ENCODE measurements at places on chromosomes 6 and 20. TPM values are rescaled to one million over a fixed set of nuclear protein-coding genes. Genes with fewer than 3 reads are reported as not detected.
A peak's percentile ranks its signal among the peaks of the same experiment; 100 is the strongest.

Gene GMPR
- 1.0 TPM for total RNA-seq

- peak overlapping the region; percentile 71 for H3K27ac ChIP-seq
- peaks cover 90% of the 10 kb centered on the region for H3K4me1 ChIP-seq
- H3K27me3 ChIP-seq = peaks cover 3% of the 10 kb centered on the region
- peaks cover 26% of the 10 kb centered on the region for H3K36me3 ChIP-seq
- DNase-seq = no peak
These were observed 9.5 kb downstream of the NT5E start for GRCh38 chr6:85459224-85459901.

DNA sequence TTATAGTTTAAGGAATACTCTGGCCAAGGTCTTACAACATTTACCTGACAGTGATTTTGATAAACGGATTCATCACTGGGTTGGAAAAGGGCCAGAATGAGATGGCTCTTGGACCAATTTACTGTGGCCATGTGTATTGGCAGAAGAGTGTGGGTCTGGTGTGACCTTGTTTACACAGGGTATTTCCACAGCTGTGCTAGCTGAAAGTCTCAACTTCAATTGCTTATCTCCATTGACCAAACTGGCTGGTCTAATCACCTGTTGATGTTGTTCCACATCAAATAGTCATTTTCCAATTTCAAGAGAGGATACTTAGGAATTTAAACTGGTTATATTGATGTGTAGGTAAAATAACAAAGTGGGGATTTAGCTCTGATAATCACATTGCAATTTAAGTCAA is 501.6 kb upstream of the MAP3K7 start:
- H3K27me3 ChIP-seq = peaks cover 3% of the 10 kb centered on the region
- no peak overlapping the region for H3K4me3 ChIP-seq
- no peaks in the 10 kb centered on the region for H3K4me1 ChIP-seq
- H3K36me3 ChIP-seq = no peaks in the 10 kb centered on the region
- DNase-seq = no peak

Gene PTCRA
- total RNA-seq = not detected

DNA sequence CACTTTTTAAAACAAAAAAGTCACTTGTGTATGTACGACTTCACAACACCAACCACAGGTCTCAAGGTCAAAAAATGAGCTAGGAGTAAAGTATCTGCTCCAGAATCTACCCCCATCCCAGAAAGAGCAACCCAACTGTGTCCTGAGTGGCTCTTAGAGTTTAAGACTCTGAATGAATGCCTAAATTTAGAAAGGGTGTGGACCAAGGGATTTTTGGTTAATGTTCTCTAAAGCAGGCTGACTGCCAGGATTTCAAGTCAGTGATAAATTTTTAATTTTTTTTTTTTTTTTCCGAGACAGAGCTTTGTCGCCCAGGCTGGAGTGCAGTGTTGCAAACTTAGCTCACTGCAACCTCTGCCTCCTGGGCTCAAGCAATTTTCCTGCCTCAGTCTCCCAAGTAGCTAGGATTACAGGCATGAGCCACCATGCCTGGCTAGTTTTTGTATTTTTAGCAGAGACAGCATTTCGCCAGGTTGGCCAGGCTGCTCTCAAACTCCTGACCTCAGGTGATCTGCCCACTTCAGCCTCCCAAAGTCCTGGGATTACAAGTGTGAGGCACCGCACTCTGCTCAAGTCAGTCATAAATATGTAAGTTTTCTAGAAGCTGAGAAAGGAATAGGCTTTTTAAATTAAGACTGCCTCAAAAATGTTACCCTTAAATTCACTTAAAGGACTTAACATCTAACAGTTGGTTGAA is 20.2 kb downstream of the STAU1 start:
- H3K36me3 ChIP-seq = peaks cover 45% of the 10 kb centered on the region
- peak overlapping the region; percentile 67 for H3K27ac ChIP-seq
- H3K27me3 ChIP-seq = no peaks in the 10 kb centered on the region
- peaks cover 48% of the 10 kb centered on the region for H3K4me1 ChIP-seq

DNA sequence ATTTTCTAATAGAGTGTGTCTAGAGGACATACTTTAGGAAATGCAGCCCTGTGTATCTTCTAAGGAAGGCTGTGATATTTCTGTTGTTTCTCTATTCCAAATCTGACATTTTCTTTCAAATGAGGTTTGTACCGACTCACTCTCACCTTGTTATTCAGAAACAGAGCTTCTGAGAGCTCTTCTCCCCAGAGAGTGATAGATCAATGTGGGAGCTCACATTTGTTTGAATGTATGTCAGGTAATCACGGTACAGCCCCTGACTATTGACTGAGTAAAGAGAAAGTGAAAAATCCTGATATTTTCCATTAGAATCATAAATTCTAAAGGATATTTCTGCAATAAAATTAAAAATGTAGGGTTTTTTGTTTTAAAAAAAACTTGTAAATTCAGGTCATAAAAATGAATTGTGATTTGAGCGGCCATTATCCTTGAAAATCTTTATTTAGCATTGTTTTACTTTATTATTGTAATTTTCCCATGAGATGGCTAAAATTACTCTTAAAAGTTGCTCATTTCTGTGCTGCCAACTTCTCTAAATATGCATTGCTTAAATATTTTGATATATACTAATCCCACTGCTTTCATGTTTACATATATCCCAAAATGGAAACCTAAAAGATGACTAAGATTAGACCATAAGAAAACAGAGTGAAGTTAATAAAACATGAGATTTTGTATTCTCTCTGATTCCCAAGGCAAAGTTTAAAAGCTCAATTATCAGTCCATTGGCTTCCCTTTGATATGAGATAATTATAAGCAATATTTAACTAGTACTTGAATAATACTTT is 1226.8 kb upstream of the CITED2 start:
- H3K27me3 ChIP-seq = no peaks in the 10 kb centered on the region
- peaks cover 15% of the 10 kb centered on the region for H3K4me1 ChIP-seq
- DNase-seq = no peak
- no peak overlapping the region for H3K27ac ChIP-seq
- H3K4me3 ChIP-seq = no peak overlapping the region

Gene ESF1
- 26.9 TPM for total RNA-seq

DNA sequence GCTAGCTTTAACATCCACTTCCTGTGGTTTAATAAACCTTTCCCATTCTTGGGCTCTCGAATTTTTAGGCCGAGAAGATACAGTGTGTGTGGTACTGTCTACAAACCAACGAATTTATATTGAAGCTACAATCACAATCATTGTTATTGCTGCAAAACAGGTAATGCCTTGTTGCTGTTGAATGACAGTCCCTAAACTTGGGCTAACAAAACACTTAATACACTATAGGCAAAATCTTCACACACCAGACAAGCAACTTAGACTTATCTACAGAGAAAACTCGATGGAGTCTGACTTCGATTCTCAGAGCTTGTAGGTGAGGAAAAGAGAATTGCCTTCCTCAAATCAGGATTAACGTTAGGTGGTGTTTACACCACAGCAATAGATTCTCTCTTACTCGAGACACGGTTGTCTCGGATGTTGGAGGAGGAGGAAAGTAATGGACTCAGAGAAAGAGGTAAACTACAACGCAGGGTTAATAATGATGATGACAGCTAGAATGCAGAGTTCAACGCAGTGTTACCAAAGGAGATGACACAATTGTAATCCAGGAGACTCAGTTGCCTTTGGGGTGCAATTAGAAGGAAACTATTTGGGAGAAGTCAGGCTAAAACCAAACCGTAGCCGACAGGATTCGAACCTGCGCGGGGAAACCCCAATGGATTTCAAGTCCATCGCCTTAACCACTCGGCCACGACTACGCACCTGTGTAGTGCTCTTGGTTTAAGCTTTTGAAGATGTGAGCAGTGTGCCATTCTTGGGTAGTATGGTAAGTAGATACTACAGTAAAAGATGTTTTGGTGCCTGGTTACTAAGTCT is 32.5 kb upstream of the ZNF184 start:
- DNase-seq = peak; percentile 16
- H3K27me3 ChIP-seq = peaks cover 25% of the 10 kb centered on the region
- H3K27ac ChIP-seq = no peak overlapping the region
- no peak overlapping the region for H3K4me3 ChIP-seq

Gene C20orf204
- 4.3 TPM for total RNA-seq

DNA sequence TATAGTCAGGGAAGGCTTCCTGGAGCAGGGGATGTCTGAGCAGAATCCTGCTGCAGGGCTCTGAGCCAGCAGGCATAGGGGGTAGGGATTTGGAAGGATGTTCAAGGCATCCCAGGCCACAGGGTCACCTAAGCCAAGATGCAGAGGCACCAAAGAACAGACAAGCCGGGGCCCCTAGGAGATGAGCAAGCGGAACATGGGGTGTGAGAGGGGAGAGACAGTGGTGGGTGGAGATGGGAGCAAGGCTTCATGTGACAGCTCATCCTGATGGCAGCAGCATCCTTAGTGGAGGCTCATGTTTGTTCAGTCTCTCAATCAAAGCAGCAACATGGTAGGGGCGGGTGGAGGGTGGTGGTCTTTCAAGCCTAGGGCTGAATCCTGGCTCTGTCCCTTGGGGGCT is 29.8 kb upstream of the TCP11 start:
- no peak overlapping the region for H3K27ac ChIP-seq
- no peak for DNase-seq
- H3K36me3 ChIP-seq = no peaks in the 10 kb centered on the region
- peaks cover 11% of the 10 kb centered on the region for H3K27me3 ChIP-seq
- no peak overlapping the region for H3K4me3 ChIP-seq

DNA sequence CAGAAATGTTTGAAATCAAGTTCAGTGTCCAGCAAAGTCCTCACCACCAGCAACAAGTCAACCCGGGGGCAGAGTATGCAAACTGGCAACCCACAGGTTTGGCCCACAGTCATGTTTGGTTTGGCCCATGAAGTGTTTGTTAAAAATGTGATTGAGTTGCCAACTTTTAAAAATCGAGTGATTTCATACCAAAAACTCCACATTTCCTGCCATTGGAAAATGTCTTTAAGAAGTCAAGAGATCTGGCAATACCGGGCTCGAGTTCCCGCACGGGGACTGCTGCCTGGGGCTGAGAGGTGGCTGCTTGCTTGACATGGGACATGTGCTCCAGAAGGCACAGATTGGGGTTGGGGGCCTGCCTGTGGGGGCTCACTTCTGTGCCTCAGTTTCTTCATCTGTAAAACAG is 36.1 kb downstream of the PREX1 start:
- peaks cover 3% of the 10 kb centered on the region for H3K27me3 ChIP-seq
- no peak overlapping the region for H3K27ac ChIP-seq
- H3K4me1 ChIP-seq = peaks cover 46% of the 10 kb centered on the region
- no peak for DNase-seq
- peaks cover 7% of the 10 kb centered on the region for H3K36me3 ChIP-seq
- no peak overlapping the region for H3K4me3 ChIP-seq

DNA sequence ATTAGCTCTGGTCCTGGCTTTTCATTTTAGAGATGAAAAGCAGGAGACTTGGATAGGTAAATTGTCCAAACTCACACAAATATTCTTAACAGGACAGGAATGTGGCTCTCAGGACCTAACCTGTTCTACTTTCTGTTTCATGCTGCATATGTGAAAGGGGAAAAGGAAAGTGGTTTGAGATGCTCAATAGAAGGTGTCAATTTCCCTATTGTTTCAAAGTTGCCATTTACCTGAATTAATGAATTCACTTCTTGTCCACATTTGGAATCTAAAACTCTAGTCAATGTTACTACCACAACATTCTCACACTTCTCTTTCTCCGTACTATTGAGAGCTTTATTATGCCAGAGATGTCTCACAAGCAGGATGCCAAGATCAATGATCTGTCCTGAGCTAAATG is 4.8 kb upstream of the EFHC1 start:
- H3K4me1 ChIP-seq = peaks cover 22% of the 10 kb centered on the region
- no peak overlapping the region for H3K4me3 ChIP-seq
- no peak for DNase-seq
- H3K27me3 ChIP-seq = peaks cover 13% of the 10 kb centered on the region
- no peak overlapping the region for H3K27ac ChIP-seq

- no peak overlapping the region for H3K4me3 ChIP-seq
- H3K4me1 ChIP-seq = no peaks in the 10 kb centered on the region
- no peak overlapping the region for H3K27ac ChIP-seq
- no peaks in the 10 kb centered on the region for H3K36me3 ChIP-seq
These were observed 152.4 kb downstream of the COL9A1 start for GRCh38 chr6:70150521-70150920.

DNA sequence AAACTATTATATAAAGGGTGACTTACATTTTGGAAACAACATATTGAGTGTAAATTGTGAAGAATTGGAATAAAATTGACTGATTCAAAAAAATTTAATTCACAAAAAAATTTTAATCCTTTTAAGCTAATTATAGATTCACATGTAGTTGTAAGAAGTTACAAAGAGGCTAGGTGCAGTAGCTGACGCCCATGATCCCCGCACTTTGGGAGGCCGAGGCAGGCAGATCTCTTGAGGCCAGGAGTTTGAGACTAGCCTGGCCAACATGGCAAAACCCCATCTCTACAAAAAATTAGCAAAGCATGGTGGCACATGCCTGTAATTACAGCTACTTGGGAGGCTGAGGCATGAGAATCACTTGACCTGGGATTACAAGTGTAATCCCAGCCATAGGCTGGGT is 30.3 kb upstream of the KHDC1 start:
- no peak for DNase-seq
- H3K36me3 ChIP-seq = peaks cover 33% of the 10 kb centered on the region
- no peaks in the 10 kb centered on the region for H3K27me3 ChIP-seq
- H3K4me3 ChIP-seq = no peak overlapping the region

GRCh38 chr6:45986746-45987274 is 28.9 kb downstream of the CLIC5 start:
- no peak overlapping the region for H3K27ac ChIP-seq
- peaks cover 1% of the 10 kb centered on the region for H3K27me3 ChIP-seq
- H3K4me3 ChIP-seq = no peak overlapping the region
- H3K36me3 ChIP-seq = no peaks in the 10 kb centered on the region

DNA sequence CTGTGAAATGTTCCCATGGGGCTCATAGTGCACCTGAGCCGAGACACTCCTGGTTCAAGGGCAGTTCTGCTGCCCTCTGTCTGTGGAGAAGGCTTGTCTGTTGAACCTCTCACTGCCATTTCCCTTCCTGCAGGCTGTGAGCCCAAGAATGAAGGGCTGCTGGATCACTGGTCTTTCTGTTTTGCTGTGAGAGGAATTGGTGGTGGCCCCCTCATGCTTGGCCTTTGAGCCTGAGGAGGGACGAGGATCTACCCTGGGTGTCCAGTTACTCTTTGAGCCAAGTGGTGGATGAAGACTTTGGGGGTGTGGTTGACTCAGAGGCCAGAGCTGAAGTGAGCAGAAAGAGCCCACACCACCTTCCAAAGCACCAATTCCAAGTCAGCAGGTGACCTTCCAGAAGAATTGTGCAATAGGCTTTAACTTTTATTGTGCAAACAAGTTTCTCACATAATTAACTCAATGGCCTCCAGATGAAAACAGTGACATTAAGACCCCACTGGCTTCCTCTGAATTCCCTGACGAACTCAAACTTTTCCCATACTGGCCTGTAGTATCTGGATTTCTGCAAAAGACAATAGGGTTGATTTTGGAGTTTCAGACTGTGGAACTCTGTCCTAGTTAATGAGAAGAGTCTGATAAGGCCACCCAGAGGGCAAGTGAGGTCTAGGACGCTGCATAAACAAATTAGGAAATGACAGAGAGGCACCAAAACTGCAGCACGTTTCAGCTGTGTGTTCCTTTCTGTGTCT is 101.5 kb downstream of the PHACTR3 start:
- H3K36me3 ChIP-seq = no peaks in the 10 kb centered on the region
- peaks cover 2% of the 10 kb centered on the region for H3K27me3 ChIP-seq
- DNase-seq = no peak

All from activated T-helper 2 cell treated with anti-CD3 and anti-CD28 coated beads, Interferon-gamma antibody, Interleukin-2, Interleukin-4, amounts not matched to agents 10 μg/mL and 5 μg/mL and 100 μg/mL, durations not matched to agents 14 hours and 24 hours and 36 hours (primary cell).